ENCODE measurements at places on chromosomes 16 and 17. TPM values are rescaled to one million over a fixed set of nuclear protein-coding genes. Genes with fewer than 3 reads are reported as not detected.

- no peak for DNase-seq
- peaks cover 1% of the 10 kb centered on the region for H3K4me1 ChIP-seq
- no peak overlapping the region for H3K4me3 ChIP-seq
- H3K27me3 ChIP-seq, result peaks cover 11% of the 10 kb centered on the region
- no peak overlapping the region for H3K27ac ChIP-seq
Measured at GRCh38 chr17:50620858-50621257, 13.8 kb upstream of the ABCC3 start.

- H3K4me1 ChIP-seq, result no peaks in the 10 kb centered on the region
- peaks cover 21% of the 10 kb centered on the region for H3K36me3 ChIP-seq
- H3K4me3 ChIP-seq, result no peak overlapping the region
- DNase-seq, result no peak
Measured at GRCh38 chr16:74936902-74937560, 47.9 kb downstream of the WDR59 start.

DNA sequence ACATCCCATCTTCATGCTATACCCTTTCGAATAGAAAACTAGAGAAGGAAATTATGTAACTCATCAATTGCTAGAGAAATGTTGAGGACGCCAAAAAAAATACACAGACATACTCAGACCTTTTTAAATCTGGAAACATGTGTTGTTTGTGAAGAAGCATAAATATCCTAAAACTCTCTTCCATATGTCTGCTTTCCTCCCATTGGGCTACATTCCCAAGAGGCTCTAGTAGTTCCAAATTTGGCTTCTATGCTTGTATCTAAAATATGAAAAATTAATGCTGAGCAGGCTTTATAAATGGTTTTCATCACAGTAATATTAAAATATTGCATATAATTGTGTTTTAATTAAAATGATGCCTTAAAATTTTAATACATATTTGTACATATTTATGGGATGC, 297.9 kb upstream of the PSMD7 start:
- no peak overlapping the region for H3K4me3 ChIP-seq
- H3K4me1 ChIP-seq, result no peaks in the 10 kb centered on the region
- H3K27me3 ChIP-seq, result no peaks in the 10 kb centered on the region
- no peak overlapping the region for H3K27ac ChIP-seq
- H3K36me3 ChIP-seq, result no peaks in the 10 kb centered on the region
- no peak for DNase-seq

DNA sequence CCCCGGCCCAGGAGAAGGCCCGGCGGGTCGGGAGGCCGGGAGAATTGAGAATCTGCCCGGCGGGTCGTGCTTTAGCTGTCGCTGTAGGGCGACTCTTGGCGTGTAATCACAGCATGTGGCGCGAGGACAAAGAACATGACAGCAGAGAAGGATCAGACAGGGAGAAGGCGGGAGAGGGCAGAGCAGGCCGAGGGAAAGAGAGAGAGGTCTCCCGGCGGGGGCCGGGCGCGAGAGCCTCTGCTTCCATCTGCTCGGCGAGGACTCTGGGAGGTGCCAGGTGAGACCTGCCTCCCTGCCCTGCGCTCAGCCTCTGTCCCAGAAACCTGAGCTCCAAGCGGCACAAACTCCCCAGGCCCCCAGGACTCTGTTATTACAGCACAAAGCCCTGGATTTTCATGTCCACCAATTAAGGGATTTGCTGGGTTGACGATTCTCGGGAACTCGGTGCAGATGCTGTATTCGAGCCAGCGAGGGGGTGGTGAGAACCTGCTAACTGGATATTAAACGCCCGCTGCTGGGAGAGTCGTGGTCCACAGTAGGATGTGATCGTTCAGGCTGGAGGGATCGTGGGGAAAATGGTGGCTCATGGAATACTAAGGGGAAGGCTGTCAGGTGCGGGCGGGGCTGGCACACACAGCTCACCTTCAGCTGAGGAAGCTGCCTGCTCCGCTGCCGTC, 172.0 kb upstream of the CIBAR2 start:
- no peaks in the 10 kb centered on the region for H3K27me3 ChIP-seq
- no peak for DNase-seq
- no peak overlapping the region for H3K27ac ChIP-seq
- no peaks in the 10 kb centered on the region for H3K4me1 ChIP-seq
- H3K36me3 ChIP-seq, result no peaks in the 10 kb centered on the region

The TP53TG3B gene
- not detected for total RNA-seq

The CCDC200 gene
- total RNA-seq, result not detected
